ENCODE measurements at places on chromosomes 12 and 14.

GRCh38 chr12:46265734-46266133, 3.1 kb downstream of the SLC38A1 start:
- no peak for DNase-seq

- no peak for DNase-seq
Observed at GRCh38 chr12:16359512-16360491, 12.4 kb downstream of the MGST1 start.

DNA sequence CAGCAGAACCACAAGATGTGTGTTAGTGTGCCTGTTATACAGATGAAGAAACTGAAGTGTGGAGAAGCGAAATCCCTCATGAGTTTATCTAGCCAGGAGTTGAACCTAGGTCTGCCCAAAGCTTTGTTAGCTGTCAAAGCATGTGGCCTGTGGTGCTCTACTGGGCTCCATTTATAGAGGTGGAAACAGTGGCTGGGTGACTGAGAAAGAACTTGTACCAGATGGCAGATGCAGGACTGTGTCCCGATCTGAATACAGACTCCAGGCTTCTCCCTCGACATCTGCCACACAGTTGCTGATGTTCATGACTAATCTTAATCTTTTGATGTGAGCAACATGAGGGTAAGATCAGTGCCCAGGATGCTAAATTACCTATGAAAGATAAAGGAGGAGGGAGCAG, 89.1 kb downstream of the C12orf75 start:
- no peak for DNase-seq

DNA sequence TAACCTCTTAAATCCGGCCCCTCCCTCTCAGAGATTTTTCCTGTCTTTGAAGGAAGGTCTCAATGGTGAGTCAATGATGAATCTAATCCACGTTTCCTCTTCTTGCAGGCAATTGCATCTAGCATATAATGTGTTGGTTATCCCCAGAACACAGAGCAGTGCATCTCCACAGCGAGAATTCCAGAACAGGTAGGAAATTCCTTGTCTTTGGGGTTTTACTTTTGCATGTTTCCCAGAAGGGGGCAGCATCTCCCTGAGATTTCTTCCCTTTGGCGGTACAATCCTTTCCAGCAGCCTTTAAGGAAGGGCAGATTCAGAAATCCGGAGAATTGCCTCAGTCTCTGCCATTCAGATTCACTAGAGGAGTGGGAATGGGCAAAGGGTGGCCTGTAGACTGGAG, 128.0 kb downstream of the KCNA5 start:
- DNase-seq: no peak

DNA sequence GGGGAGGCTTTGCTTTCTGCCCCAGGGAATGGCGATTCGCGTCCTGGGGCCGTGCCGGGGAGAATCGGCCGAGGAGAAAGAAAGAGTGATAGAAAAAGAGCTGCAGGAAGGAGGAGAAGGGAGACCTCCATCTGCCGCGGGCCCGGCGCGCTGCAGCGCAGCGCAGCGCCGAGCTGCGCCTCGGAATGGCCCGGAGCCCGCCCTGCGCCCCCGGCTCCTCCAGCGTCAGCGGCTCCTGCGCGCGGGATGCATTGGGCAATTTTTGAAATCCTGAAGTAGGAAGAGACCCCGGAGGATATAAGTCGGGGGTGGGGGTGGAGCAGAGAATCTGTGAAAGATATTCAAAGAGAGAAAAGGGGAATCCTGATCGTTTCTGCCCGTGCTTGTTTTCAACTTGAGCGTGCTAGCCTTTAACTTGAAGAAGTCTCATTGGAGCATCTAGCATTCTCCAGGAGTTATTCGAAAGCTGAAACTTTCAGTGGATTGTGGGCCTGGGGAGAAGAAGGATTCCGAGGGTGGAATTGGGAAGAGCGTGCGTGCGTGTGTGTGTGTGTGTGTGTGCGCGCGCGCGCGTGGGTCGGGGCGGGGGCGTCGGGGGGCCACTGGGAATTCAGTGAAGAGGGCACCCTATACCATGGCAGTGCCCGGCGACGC, 441 bp downstream of the PDE3A start:
- DNase-seq: no peak

DNA sequence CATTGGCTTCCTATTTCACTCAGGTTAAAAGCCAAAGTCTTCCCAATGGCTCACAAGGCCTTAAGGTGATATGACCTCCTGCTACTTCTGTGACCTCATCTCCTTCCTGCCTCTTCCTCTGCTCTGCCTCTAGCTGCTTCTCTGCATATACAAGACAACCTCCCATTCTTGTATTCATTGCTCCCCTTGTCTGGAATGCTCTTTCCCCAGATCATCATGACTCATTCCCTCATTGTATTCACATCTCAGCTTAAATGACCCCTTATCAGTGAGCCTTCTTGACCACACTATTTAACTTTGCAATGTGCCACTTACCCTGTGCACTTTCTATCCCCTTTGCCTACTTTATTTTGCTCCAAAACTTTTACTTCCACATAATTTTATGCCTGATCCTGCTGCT, 90.2 kb downstream of the PPP1R12A start:
- no peak for DNase-seq

DNA sequence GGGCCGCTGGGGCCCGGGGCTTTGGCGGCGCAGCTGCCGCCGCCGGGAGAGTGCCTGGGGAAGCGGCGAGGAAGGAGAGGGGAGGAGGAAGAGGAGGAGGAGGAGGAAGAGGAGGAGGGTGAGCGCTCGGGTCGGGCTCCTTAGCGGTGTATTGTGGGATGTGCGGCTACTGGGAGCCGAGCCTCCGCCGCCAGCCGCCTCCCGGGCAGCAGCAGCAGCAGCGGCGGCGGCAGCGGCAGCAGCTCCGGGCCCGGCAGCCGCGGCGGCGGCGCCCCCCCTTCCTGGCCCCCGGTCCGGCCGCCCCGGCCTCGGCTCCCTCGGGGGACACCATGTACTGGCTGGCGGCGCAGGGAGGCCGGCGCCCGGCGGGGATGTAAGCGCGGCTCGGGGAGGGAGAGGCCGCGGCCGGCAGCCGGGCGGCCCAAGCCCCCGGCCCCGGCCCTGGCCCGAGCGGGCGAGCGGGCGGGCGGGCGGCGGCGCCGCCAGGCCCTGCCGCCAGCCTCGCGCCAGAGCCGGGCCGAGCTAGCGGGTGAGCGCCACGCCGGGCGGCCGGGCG, at the start of gene SETD1B:
SETD1B (plus strand) TSS at position 149 of the 556 bp plus-strand sequence. CDS start 729 bp downstream, outside the sequence.
- no peak for DNase-seq

GRCh38 chr14:100609941-100610391, 22.7 kb upstream of the BEGAIN start:
- no peak for DNase-seq

DNA sequence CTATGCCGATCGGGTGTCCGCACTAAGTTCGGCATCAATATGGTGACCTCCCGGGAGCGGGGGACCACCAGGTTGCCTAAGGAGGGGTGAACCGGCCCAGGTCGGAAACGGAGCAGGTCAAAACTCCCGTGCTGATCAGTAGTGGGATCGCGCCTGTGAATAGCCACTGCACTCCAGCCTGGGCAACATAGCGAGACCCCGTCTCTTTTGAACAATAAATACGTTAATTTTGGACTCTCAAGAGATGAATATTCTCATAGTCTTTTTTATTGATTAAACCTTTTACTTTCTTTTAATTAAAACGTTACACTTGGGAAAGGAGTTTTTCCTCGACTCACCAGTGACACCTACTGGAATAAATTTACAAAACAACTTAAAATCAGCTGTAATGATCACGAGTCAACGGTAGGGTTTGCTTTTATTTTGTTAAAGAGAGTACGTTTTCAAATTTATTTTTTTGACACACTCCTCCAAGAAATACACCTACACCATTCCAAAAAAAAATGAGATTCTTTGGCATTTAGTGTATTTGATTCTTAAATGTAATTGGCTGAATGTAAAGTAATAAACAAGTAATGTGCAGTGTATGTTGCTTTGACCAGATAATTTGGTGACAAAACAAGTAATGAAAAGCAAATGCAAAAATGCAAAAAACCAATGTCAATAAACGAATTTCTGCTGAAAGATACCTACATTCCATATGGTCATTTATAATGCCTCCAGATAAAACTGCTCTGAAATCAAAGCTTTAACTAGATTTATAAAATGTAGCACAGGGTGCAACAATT, 687 bp upstream of the RPS29 start:
- no peak for DNase-seq

DNA sequence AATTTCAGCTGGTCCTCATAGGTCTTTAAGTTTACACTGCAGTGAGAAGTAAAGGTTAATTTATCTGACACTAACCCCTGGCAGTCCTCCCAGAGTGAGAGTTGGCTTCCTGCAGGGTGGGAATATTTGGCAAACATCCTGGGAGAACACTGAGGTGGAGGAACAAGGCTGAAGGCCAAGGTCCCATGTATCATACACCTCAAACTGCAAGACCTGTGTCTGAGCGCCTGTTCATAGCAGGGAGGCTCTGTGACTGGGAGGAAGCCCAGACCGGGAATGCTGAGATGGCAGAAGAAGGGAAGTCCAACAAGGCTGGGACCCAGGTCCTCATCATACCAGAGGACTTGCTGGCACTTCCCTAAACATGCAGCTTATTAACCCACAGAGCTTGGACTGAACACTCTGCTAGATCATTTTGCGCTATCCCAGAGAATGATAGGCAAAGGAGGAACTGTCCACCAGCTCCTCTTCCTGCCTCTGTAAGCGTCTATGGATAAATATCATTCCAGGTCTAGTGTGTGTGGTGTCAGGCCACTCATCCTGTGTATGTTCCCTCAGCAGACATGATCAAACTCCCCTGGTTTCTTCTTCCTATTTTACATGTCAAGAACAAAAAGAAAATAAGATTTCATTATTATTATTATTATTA, 199.6 kb upstream of the CNOT2 start:
- DNase-seq: no peak

GRCh38 chr14:50871228-50871627, 625 bp upstream of the ABHD12B start:
- no peak for DNase-seq

DNA sequence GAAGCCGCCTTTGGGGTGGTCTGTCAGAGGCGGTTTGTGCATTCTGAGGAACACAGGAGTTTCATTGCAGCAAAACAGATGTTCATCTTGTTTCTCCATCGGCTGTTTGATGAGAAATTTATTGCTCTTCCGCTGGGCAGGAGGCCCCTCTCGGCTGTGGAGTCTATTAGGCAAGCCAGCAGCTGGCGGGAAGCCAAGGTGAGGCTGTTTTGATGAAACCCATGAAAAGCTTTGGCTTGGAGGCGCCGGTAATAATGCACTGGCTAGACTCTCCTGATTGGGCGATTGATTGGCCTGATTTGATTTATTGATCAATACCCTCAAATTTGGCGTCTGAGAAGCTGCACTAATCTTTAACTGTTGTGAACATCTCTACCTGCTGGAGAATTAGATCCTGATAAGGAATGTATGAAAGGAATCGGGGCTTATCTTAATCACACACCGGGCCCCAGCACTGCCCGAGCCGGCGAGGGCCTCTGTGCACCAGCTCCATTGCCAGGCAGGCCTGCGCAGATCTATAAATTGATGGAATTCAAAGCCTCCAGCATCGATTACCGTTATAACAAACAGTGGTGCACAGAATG, 187.7 kb downstream of the PHETA1 start:
- DNase-seq: no peak

GRCh38 chr12:40262657-40263056, 37.9 kb downstream of the LRRK2 start:
- DNase-seq: no peak

DNA sequence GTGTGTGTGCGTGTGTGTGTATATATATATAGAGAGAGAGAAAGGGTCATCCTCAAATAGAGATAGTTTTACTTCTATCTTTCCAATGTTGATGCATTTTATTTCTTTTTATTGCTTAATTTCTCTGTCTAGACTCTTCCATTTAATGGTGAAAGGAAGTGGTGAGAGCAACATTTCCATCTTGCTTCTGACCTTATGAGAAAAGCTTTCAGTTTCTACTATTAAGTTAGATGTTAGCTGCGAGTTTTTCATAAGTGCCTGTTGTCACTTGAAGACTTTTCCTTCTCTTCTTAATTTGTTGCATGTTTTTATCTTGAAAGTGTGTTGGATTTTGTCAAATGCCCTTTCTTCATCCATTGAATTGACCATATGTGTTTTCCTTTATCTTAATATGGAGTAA, 304.4 kb upstream of the FAR2 start:
- no peak for DNase-seq

DNA sequence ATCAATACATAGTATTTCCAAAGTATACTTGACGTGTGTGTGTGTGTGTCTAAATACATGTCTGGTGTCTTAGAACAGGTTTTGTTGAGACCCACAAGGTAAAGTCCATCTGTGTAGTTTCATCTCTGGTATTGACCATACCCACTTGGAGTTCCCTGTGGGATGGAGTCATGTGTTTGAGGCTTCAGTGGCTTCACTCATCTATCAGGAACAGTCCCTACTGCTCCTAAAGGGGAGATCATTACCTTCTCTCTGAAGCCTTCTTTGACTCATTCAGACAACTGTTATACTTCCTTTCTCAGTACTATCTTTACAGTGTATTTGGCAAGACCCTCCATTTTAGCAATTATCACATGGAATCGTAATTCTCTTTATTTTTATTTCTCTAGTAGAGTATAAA, 14.2 kb downstream of the RAB21 start:
- DNase-seq: no peak

DNA sequence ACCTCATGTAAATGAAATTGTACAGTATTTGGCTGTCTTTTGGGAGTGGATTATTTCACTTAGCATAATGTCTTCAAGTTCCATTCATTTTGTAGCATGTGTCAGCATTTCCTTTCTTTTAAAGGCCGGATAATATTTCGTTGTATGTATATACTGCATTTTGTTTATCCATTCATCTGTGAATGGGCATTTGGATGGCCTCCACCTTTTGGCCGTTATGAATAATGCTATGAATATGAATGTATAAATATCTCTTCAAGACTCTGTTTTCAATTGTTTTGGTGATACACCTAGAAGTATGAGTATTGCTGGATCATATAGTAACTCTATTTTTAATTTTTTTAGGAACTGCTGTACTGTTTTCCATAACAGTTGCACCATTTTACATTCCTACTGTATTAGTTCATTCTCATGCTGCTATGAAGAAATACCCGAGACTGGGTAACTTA, 164.9 kb downstream of the DYRK2 start:
- no peak for DNase-seq

- no peak for DNase-seq
Observed at GRCh38 chr12:73629893-73630831, 907.5 kb upstream of the ATXN7L3B start.

- DNase-seq: no peak
Observed at GRCh38 chr12:18810537-18811253, 72.8 kb downstream of the CAPZA3 start.

DNA sequence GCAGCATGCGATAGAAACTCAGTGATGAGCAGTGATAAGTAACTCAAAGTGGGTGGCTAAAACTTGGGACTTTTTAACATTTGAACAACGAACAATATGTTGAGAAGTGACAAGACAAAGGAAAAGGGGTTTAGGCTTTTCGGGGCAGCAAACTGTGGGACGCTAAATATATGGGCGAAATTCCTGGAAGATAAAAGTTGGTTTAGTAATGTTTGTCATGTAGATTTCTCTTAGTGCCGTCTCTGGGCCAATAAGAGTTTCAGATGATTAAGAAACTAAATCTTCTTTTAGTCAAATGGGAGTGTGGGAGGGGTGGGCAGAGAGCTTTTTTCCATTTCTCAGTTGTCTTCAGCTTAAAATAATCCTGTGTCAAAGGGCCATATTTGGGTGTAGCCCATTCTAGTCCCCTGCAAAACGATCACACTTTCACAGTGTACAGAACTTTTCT, 41.7 kb upstream of the FUT8 start:
- no peak for DNase-seq

All from esophagus muscularis mucosa (tissue), 4 donors.